ENCODE measurements at places on chromosomes 1 and 21.
A peak's percentile ranks its signal among the peaks of the same experiment; 100 is the strongest.

DNA sequence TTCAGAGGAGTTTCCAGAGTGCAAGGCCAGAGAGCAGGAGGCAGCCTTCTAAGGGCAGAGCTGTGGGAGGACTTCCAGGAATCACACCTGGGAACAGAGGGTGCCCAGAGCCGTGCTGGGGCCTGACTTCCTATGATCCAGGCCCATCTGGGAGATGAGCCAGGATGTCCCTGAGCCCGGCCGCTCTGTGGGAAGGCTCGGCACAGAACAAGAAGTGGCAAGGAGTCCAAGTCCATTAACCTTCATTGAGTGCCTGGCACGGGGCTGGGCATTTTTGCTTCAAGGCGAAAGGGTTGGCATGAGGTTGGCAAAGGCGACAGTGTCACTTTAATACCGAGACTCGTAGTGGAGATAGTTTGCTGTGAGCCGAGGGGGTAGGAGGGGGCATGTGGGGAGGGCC is 18.2 kb downstream of the TMEM201 start:
- no peak for DNase-seq

GRCh38 chr1:16085522-16085921 is 12.1 kb upstream of the FAM131C start:
- DNase-seq, result no peak

GRCh38 chr1:56798053-56798471 is 21.1 kb downstream of the FYB2 start:
- DNase-seq, result peak; percentile 40

- no peak for DNase-seq
These were observed 37.2 kb downstream of the PDE9A start for GRCh38 chr21:42690586-42690985.

- DNase-seq, result no peak
These were observed 39.3 kb downstream of the TBX15 start for GRCh38 chr1:118948846-118949245.

- peak; percentile 27 for DNase-seq
These were observed 18.3 kb upstream of the ALPL start for GRCh38 chr1:21490774-21491487.

GRCh38 chr1:25091658-25092057 is 140.6 kb downstream of the SYF2 start:
- no peak for DNase-seq

- no peak for DNase-seq
These were observed 37.8 kb upstream of the DOCK7 start for GRCh38 chr1:62726011-62726442.

DNA sequence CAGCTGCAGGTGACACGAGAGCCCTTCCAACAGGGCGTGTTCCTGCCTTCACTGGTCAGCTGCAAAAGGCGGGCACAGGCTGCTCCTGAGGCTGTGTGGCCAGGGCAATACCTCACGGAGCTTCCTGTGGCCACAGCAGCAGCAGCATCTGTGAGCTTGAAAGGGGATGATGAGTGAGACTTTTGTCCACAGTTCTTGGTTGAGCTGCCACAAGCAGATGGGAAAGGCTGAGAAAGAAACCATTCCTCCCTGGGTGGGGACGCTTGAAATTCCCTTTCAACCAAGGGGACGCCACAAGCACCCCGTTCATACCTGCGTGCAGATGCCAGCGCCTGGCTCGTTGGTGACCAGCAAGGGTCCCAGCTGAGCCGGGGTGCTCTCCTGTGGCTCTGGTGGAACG is 37.6 kb downstream of the B3GALT5 start:
- no peak for DNase-seq

DNA sequence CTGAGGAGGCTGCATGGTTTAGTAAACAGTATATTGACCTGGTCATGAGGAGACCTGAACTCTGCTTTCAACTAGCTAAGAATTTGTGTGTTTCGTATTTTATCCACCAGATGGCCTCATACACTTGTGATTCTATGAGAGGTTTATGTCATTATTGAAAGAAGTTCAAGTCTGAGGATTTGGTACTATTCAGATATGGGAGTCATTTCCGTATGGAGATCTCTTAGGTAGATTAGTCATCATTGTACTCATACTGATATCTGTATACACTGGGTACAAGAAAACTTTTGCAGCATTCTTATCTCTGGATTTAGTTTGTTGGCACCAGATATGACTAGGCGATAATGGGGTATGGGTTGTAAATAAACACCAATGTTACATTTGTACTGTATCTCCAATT is 26.6 kb downstream of the ATF6 start:
- peak; percentile 5 for DNase-seq

- no peak for DNase-seq
These were observed 57.6 kb downstream of the TGFB2 start for GRCh38 chr1:218402786-218403120.

DNA sequence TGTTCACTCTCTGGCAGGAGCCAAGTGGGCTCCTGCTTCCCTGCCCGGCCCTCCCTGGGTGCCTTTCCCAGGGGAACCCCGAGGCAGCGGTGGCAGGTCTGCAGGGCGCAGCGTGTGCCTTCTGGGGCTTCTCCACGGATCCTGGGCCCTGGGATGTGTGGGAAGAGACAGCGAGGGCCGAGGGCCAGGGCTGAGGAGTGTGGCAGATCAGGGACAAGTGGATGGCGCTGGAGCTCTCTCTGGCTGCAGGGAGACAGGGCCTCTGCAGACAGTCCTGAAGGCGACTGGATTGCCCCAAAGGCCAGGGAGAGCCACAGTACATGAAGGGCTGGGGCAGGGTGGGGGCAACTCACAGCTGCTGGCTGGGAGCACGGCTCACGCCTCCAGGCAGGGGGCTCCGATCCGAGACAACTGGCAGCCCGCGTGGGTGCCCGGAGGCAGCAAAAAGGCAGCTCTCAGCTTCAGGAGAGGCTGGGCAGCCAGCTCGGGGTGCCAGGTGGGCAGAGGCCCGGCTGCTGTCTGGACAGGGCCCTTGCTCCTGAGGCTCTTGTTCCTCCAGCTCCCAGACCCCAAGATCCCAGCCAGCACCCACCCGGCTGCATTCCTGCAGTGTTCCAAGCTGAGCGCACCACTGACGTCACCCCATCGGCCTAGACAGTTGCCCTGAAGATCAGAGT is 16.0 kb downstream of the MORN1 start:
- DNase-seq, result no peak

DNA sequence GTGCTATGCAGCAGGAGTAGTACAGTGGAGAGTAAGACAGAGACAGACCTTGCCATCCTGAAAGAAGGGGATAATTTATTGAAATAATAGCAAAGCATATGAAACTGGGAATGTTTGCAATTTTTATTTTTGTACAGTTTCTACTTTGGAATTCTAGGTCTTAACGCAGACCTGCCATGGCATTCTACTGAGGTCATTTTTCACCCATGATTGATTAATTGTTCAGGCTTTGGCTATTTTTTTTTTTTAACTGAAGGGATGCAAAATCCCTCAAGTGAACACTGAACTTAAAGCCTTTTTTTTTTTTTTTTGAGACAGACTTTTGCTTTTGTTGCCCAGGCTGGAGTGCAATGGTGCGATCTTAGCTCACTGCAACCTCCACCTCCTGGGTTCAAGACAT is 27.1 kb downstream of the MTF2 start:
- no peak for DNase-seq

DNA sequence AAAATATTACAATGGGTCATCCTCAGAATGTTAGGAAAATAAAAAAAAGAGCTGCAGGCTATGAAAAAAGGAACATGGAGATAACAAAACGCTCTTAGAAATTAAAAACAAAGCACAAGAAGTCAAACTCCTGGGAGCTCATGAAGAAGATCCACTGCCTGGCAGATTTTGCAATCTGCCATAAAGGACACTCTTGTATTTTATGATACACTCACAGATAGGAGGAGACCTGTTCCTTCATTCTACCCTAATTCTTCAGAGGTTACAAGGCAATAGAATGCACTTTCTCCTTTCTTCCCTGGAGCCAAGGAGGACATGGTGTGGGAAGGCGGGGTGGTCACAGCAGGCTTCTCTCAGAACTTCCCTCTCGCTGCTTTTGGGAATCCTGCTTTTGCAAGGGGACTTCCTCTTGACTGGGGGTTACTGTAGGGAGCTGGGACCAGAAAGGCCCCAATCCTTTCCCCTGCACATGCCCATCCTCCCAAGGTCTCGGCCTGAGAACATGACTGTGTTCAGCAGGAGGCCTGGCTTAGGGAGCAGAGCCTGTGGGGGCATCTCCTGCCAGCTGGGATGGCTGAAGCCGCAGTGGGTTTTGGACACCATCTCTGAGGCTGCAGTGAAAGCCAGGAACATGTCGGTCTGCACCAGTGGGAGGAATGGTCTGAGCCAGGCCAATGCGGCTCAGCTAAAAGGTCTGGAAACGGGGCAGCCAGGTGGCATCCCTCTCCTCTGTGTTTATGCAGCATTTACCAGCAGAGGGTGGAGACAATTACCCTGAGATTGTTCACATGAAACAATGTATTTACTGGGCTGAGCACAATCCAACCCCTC is 44.8 kb downstream of the GPR161 start:
- DNase-seq, result no peak

DNA sequence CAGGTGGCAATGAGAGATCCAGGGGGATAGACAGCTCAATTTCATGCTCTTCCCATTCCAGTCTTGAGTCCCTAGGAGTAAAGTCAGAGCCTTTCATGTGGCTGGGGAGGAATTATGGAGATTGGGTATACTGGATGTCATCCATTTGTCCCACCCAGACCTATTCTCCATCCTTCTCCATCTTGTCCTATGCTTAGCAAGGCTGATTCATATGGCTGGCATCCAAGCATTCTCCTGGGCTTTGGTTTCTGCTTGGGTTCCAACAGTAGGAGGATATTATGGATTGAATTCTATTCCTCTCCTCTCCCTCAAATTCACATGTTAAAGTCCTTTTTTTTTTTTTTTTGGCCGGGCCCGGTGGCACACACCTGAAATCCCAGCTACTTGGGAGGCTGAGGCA is 3.8 kb upstream of the CDC20 start:
- no peak for DNase-seq

GRCh38 chr1:234541286-234541975 is 62.5 kb upstream of the TARBP1 start:
- DNase-seq, result peak; percentile 52

- DNase-seq, result no peak
These were observed 35.2 kb downstream of the LRP8 start for GRCh38 chr1:53292690-53293089.

- DNase-seq, result no peak
These were observed 3.0 kb upstream of the SUMO3 start for GRCh38 chr21:44820851-44821250.

DNA sequence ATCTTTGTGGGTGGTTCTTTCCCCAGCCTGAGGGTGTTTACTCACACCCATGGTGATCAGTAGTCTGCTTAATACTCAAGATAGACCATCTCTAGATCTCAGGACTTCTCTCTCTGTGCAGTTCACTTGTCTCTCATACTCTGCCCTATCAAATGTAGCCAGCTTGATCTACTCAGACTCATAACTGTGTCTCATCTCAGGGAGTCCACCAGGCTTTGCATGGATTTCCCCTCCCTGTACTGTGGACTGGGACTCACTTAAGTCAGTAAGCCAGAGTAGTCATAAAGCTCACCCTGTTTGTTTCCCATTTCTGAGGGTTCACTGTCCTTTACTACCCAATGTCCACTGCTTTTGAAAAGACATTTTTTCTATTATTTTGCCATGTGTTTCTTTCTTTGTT is 41.8 kb downstream of the LYPLAL1 start:
- DNase-seq, result no peak

- no peak for DNase-seq
These were observed 710.0 kb upstream of the PTBP2 start for GRCh38 chr1:96011606-96012005.

DNA sequence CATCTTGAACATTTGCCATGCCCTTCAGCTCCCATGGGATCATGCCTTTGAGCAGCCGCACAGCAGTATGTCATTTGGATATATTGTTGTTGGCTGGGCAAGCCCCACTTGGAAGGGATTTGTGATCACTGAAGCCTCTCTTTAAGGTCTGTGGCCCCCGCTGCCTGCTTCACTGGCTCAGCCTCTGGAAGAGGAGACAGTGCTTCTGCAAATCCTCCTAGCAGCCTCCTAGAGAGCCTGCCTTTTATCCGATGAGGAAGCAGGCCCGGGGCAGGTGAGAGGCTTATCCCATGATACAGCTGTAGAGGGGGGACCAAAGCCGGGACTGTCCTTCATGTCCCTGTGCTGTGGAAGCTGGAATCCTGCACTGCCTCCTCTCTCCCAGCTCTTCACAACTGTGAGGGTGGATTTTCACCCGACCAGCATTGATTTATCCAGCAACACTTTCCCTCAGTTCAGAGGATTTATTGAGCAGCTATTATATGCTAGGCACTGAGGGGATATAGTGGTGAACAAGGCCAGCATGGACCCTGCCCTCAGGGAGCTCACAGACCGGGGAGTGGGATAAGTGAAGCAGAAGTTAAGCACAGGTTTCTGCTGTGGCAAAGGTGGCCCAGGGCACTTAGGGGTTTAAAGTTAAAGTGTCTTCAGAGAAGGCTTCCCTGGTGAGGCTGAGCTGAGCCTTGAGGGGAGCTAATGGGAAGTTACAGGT is 3.9 kb downstream of the TMEM61 start:
- DNase-seq, result no peak

- no peak for DNase-seq
These were observed 5.5 kb downstream of the STK40 start for GRCh38 chr1:36380143-36380619.

DNA sequence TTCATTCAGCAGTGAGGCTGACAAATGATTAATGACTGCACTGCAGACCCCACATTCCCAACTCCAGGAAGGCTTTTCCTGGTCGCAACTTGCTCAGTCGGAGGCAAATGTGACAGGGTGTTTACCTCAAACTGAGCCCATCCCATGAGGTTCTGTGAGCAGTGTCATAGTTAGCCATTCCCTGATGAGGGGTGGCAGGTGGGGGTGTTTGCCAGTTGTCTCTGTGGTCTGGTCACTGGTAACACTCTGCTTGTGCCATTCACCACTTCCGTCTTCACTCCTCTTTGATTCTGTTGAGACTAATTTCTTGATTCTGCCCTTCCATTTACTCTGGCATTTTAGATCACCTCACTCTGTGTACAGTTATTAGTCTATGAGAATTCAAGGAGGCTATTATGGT is 73.5 kb downstream of the NOS1AP start:
- DNase-seq, result no peak

GRCh38 chr1:232589812-232590743 is 39.9 kb downstream of the SIPA1L2 start:
- no peak for DNase-seq

GRCh38 chr1:160108888-160109662 is 6.5 kb upstream of the ATP1A2 start:
- no peak for DNase-seq

DNA sequence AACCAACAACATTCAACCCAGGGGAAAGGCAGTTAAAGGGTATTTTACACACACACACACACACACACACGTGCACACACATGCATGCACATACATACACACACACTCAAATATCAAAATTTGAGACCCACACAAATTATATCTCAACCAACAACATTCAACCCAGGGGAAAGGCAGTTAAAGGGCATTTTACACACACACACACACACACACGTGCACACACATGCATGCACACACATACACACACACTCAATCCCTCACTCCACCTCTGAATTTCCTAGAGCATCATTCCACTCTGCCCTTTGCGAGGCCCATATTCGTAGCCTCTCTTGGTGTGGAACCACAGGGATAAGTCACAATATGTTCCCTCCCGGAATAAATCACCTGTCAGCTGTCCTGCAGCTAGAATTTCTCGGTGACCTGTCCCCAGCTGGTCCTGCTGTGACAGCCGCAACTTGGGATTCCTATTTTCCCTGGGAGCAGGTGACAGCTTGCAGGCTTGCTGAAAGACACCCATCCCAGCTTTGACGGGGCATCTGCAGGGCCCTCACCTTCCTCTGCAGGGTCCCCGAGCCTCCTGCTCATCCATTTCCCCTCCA is 122.7 kb downstream of the PSMG1 start:
- DNase-seq, result no peak

GRCh38 chr1:228267962-228268880 is 60.4 kb downstream of the OBSCN start:
- DNase-seq, result no peak
